AG04450 (cell line): ENCODE measurements at places on chromosomes 7 and 10.

GRCh38 chr7:156524818-156525597 lies 115.6 kb upstream of the RNF32 start:
- no peak for DNase-seq

GRCh38 chr10:99908512-99908911 lies 101.2 kb downstream of the DNMBP start:
- DNase-seq, result no peak

DNA sequence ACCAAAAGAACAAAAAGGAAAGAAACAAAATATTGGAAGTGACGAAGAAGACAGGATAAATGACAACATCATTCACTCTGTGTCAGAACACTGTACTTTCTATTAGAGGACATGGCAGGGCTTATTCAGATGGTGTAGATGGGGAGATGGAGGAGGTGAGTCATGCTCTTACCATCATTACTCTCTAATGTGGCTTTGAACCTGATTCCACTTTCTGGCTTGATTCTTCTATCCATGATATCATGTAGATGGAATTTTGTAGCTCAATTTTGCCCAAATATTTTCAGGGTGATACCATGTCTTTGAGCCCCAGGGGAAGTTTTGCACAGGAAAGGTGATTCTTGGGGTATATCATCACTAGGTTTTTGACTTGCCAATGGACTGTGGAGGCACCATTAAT lies 91.7 kb downstream of the CFAP58 start:
- DNase-seq, result peak; percentile 36

DNA sequence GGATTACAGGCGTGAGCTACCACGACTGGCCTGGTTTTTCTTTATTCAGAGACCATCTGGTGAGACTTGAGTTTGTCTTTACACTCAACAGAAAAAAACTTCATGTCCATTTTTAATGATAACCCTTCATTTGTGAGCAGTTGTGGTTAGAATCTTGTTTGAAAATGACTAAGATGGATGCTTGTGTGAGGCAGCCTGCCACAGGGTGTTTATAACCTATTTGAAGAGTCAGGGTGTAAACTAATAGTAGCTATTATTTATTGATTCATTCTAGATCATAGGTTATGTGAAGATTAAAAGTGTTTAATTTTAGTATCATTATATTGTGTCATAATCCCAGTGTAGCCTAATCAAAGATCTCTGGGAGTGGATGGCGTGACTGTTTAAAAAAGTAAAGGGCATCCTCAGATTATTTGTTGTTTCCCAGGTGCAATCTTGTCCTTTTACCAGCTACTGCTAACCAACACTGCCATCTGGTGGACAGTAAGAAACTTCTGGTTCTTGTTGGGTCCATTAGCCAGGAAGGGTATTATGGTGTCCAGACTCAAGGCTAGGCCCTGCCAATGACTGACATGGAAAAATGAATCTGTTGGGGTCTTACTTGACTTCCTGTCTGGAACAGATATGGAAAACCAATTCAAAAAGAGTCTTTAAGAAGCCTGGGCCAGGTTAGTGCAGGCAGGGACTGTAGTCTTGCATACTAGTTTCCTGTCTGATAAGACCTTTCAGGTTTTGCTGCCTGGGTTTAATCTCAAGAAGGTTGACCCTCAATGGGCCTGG lies 24.9 kb downstream of the NRBF2 start:
- peak; percentile 86 for DNase-seq

DNA sequence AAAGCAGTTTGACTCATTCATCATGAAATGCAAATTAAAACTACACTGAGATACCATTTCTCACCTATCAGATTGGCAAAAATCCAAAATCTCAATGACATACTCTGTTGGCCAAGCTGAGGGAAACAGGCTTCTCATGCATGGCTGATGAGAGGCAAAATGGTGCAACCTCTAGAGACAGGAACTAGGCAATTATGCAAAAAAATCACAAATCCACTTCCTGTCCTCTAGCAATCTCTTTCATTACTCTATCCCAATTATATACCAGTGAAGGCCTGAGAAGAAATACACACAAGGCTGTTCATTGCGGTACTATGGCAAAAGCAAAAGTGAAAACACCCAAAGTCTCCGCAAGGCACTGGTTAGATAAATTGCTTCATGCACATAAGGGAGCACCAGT lies 25.9 kb upstream of the PTPRN2 start:
- no peak for DNase-seq

GRCh38 chr10:26211781-26212444 lies 4.7 kb upstream of the GAD2 start:
- no peak for DNase-seq
